NCI-H187 (cell line): ENCODE measurements at places on chromosomes 16 and 17.
A peak's percentile ranks its signal among the peaks of the same experiment; 100 is the strongest.

DNA sequence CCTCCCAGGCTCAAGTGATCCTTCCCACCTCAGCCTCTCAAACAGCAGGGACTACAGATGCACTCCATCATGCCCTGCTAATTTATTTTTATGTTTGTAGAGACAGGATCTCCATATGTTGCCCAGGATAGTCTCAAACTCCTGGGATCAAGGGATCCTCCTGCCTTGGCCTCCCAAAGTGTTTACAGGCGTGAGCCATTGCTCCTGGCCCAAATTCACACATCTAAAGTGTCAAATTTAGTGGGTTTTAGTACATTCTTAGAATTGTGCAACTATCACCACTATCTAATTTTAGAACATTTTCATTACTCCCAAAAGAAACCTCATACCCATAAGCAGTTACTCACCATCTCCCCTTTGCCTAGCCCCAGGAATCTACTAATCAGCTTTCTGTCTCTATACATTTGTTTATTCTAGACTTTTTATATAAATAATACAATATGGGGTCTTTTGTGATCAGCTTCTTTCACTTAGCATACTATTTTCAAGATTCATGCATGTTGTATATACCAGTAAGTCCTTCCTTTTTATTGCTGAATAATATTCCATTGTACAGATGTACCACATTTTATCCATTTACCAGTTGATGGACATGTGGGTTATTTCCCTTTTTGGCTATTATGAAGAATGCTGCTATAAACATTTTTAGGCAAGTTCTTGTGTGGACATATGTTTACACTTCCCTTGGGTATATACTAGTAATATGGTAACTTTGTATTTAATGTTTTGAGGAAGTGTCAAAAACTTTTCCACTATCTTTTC, 25.1 kb upstream of the ITGA2B start:
- DNase-seq, result no peak

DNA sequence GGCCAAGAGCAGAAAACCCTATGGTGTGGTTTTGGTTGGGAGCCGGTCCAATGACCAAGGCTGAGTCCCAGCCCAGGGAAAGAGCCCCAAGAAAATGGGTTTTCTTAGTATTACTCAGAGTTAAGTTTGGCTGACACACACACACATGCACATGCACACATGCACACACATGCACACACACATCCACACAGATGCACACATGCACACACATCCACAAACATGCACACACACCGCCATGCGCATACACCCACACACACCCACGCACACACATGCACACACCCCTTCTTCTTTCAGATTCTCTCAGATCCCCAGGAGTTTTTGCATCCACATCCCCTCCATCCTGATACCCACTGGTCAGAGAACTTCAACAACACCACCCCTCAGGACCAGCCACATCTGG, 9.1 kb downstream of the ABCC12 start:
- DNase-seq, result no peak

DNA sequence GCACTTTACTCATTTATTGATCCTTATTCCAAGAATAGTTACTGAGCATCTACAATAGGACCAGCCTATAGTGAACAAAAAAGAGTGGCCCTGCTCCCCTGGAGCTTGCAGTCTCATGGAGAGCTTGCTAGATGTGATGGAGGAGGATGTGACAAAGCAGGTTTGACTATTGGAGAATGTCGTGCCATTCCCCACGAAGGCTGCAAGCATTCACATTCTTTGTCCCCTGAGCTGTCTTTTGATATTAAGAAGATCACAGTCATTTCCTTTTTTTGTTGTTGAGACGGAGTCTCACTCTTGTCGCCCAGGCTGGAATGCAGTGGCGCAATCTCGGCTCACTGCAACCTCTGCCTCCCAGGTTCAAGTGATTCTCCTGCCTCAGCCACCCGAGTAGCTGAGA, 115.0 kb upstream of the ADAMTS18 start:
- DNase-seq, result no peak

DNA sequence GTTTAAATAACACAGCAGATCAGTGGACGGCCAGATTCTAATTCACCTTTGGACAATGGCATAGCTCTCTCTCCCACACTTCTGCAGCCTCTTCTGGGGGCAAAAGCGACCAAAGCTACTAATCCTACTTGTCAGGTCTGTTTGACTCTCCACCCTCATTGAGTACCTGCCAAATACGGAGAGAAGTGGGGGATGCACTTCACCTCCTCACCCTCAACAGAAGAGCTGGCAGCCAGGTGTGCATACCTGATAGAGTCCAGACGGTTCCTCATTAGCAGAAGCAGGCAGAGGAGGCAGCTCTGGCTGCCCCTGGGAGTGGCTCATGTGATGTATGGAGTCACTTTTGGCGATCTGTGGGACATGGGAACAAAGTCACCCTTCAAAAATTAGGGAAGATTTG, 4.9 kb downstream of the DNAH3 start:
- no peak for DNase-seq

GRCh38 chr17:69480245-69480644, 65.7 kb downstream of the MAP2K6 start:
- DNase-seq, result no peak

GRCh38 chr16:57966986-57967385, 3.9 kb downstream of the CNGB1 start:
- no peak for DNase-seq

- no peak for DNase-seq
Measured at GRCh38 chr17:2406903-2407790, 6.3 kb upstream of the MNT start.

DNA sequence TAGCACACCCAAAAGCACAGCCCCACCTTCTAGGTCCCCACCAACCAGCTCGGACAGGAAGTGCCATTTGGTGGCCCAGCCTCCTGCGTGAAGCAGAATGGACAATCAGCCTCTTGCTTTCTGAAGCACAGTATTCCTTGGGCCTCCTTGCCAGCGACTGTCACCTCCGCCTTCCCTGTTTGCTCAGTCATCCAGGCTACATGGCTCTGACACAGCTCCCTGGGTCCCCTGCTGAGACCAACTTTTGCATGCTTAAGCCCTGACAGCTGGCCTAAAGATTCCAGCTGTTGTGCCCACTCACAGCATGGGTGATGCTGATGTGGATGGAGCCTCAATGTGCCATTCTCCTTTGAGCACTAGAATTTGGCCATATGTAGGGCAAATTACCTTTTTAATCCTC, 4.5 kb upstream of the CACNG5 start:
- DNase-seq, result no peak

GRCh38 chr17:77019893-77020379, 120.8 kb upstream of the SEC14L1 start:
- DNase-seq, result no peak

DNA sequence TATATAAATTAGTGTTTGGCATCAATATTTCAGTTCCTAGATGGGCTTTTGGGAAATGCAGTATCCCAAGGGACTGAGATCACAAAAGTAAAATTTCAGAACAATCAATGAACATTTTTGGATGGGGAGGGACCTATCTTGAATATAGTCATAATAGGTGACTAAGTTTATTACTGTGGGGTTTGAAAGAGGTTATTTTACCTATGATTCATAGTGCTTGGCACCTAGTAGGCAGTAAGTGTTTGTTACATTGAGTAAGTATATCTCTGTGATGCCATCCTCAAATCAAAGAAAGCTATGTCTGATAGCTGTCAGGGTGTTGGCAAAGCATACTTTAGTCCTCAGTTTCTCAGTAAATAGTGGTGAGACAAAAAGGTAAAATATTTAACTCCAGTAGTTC, 36.9 kb downstream of the ZNF207 start:
- DNase-seq, result no peak

DNA sequence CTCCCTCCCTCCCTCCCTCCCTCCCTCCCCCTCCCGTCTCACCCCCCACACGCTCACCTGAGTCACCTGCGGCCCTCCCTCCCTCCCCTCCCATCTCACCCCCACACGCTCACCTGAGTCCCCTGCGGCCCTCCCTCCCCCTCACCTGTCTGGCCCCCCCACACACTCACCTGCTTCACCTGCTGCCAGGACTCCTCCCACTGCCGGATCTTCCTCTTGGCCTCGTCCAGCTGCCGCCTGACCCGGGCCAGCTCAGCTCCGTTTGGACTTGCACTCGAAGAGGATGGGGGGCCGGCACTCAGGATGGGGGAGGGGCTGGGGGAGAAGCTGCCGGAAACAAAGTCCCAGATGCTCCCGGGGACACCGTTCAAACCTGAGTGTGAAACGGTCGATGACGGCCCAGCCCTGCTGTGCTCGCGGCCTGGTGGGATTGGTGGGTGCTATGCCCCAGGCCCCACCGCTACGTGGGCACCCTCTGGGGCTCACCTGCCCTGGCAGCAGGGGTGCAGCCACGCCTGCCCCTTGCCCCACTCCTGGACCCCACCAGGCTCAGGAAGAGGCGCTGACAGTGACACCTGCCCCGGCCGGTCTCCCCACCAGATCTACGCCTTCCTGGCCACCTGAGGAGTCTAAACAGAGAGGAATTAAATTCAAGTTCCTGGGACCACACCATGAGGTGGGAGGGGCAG, 15.9 kb downstream of the GNPTG start:
- DNase-seq, result peak; percentile 79

DNA sequence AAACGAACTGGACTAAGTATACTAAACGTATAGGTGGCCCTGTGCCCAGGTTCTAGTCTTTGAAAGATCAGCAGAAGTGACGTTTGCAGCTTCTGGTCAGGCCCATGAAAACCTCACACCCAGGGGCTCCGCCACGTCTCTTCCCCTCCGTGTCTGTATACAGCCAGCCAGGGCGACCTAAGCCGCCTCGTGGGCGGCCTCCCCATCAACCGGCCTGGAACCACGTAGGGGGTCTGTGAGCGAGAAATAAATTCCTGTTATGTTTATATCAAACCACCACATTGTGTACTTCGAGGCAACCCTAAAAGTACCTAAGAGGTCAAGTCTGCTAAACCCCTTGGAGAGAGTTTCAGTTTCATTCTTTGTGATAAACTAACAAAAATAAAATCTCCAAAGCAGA, 6.8 kb downstream of the TK1 start:
- no peak for DNase-seq

DNA sequence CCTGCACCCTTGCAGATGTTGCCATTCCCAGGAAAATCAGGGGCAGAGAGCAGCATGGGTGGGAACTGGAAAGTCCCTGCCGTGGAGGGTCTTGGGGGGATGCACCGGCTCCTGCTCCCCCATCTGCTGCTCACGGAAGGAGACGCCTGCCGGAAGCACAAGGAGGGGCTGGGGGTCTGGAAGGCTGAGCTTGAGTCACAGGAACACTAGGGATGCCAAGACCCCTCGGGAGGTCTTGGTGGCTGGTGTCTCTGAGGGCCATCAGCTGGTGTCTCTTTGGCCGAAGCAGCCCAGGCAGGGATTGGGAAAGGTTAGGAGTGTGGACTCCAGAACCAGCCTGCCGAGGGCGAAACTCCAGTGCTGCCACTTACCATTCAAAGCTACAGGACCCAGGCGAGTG, 29.4 kb upstream of the GNA13 start:
- DNase-seq, result no peak

GRCh38 chr17:57447990-57448758, 191.9 kb downstream of the MSI2 start:
- no peak for DNase-seq

GRCh38 chr17:48296453-48296852, 133.6 kb downstream of the SKAP1 start:
- no peak for DNase-seq
